ENCODE measurements at places on chromosomes 11 and 22.

DNA sequence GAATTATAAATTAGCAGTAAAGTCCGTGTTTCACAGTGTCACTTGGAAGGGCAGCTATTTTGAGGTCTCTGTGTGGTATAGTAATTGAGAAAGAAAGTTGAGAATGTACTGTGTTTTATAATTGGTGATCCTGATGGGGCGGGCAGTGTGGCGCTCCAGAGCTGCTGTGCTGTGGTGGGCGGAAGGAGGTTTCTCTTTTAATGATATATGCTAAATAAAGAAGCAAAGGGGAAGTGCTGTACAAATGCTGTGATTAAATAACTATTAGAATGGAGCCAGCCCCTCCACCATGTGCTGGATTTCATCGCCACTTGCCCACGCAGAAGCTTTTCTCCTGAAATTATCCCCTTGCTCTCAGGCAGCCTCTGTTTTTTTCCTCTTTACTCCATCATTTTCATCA lies 24.6 kb downstream of the ATXN10 start:
- no peak for DNase-seq

- DNase-seq = no peak
These were observed 961 bp downstream of the IPO7 start for GRCh38 chr11:9385327-9385899.

DNA sequence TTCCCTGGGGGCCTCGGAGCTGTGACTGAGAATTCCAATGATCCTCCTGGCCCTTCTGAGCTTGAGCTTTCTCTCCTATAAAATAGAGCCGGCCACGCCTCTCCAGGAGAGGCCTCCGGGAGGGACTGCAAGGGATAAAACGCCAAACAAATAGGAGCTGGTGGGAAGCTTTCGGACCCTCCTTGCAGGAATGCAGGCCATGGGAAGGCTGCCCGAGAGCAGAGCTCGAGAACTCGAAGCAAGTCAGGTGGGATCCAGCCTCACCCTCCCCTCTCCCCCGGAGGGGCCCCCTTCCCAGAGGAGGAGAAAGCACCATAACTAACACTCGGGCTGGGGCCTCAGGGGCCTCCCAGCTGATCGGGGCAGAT lies 34.6 kb downstream of the FLRT1 start:
- no peak for DNase-seq

DNA sequence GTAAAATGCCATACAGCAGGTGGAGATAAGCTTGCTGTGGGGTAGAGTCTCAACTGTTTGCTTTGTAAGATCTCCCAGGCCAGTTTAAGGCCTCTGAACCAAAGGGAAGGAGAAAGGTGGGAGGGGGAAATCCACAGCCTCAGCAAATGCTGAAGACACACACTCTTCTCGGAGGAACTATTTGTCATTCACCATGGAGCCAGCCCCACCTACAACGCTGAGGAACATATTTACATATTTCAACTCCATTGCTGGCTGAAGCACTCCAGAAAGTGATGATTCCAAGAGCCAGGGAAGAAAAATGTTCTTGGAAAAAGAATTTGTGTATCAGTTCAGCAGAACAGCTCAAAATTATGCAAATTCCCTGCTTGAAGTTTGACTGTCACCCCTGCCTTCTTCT lies 6.5 kb downstream of the TENM4 start:
- DNase-seq = no peak

GRCh38 chr11:70397336-70397982 lies 870 bp upstream of the CTTN start:
- DNase-seq = no peak

DNA sequence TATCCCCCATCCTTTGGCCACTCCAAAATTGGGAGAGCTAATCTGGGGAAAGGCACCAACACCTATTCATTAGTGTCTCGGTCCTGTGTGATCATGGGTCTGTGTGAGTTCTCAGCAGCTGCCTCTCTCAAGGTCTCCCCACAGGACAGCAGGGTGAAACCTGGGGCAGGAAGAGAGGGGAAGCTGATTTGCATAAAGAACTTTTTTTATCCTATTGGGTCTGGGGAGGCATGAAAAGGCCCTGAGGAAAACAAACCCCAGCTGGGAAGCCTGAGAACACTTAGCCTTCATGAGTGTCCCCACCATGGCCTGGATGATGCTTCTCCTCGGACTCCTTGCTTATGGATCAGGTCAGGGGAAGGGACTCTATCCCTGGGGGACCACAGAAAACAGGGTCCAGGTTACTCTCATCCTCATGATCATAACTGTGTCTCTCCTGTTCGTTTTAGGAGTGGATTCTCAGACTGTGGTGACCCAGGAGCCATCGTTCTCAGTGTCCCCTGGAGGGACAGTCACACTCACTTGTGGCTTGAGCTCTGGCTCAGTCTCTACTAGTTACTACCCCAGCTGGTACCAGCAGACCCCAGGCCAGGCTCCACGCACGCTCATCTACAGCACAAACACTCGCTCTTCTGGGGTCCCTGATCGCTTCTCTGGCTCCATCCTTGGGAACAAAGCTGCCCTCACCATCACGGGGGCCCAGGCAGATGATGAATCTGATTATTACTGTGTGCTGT lies 116.0 kb upstream of the TOP3B start:
- DNase-seq = no peak

DNA sequence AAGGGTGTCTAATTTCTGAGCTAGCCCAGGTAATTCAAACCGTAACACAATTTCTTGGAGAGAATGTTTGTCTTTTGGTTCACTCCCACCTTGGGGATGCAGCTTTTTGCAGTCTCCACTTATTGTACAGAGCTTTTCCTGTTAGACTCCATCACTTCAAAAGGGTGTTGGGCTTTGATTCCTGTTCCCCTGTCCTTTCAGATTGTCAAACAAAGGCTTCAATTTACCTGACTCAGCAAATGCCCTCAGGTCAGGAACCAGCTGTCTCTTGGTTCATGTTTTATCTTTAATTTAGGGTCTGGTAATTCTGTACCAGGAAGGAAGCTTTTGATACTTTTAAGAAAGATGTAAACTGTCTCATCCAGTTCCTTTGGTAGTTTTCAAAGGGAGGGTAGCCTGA lies 880.6 kb downstream of the NTM start:
- DNase-seq = no peak

DNA sequence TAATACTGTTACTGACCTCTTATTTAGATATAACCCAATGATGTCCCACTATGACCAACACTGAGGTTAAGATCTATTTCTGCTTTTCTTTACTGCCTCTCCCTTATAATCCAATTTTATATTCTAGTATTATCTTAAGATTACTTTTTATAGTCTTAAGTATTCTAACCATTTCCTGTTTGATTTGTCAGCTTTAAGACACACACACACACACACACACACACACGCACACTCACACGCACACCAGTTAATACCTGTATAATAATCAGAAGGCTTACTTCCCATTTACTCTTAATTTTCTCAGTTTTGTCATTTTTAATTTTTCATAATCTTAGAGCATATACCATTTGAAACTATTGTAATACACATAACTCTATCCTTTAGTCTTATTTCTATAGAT lies 226.0 kb upstream of the C11orf87 start:
- DNase-seq = no peak

GRCh38 chr11:122046846-122047245 lies 69.2 kb downstream of the BLID start:
- no peak for DNase-seq

- no peak for DNase-seq
These were observed 615.6 kb upstream of the KIRREL3 start for GRCh38 chr11:127616158-127616557.

- DNase-seq = peak; percentile 59
These were observed 35.3 kb upstream of the GNB1L start for GRCh38 chr22:19889951-19890350.

DNA sequence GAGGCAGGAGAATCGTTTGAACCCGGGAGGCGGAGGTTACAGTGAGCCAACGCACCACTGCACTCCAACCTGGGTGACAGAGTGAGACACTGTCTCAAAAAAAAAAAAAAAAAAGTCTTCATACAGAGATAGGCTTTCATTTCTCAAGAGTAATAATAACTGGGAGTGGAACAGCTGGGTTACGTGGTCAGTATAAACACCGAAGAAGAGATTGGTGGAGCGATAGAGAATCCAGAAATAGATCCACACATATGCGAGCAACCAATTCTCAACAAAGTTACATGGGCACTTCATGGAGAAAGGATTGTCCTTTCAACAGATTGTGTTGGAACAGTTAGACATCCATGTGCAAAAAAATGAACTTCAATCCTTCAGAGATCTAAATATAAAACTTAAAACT lies 24.6 kb downstream of the ZBED4 start:
- no peak for DNase-seq

DNA sequence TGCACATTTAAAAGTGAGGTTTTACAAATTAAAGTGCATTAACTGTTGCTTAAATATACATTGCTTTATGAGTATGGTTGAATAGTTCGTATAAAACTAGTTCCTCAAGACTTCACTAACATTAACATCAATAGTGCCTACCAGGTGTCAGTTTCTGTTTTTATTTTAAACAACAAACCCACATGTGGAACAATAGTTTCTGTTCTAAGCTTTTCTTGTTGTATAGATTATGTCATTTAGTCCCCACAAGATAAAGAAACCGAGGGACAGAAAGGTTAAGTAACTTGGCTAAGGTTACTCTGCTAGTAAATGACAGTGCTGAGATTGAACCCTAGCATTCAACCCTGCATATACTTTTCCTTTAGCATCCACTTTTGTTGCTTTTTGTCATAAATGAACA lies 41.4 kb upstream of the ST14 start:
- DNase-seq = no peak

- no peak for DNase-seq
These were observed 16.2 kb downstream of the P2RY6 start for GRCh38 chr11:73288192-73288872.

- DNase-seq = no peak
These were observed 61.3 kb downstream of the ELFN2 start for GRCh38 chr22:37365950-37366349.

DNA sequence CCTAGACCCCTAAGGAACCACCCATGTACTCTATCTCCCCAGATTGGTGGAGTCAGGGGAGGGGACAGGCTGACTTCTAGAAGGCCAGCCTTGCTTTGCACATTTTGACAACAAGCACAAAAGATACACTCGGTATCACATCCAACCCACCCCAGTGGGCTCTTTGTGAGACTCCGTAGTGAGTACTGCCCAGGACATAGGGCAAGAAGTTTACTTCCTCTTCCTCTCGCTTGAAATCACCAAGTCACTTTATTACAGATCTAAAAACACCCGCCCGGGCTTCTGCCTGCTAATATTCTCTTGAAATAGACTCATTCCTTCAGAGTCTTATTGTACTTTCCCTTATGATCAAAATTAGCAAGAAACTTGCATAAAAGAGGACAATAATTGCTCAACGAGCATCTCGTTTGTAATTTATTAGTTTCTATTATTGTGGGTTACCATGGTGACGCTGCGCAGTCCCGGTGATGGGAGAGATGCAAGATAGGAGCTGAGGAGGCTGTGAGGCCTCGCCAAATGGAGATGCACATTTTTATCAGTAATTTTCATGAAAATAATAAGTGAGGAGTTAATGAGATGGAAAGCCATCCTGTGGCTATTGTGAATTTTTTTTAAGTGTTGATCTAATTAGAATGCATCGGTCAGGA lies 96.9 kb downstream of the FEZ1 start:
- DNase-seq = no peak

- DNase-seq = no peak
These were observed 64.0 kb upstream of the PTPRJ start for GRCh38 chr11:47916361-47916841.

- DNase-seq = no peak
These were observed 66.9 kb upstream of the TENM4 start for GRCh38 chr11:79507706-79508105.

DNA sequence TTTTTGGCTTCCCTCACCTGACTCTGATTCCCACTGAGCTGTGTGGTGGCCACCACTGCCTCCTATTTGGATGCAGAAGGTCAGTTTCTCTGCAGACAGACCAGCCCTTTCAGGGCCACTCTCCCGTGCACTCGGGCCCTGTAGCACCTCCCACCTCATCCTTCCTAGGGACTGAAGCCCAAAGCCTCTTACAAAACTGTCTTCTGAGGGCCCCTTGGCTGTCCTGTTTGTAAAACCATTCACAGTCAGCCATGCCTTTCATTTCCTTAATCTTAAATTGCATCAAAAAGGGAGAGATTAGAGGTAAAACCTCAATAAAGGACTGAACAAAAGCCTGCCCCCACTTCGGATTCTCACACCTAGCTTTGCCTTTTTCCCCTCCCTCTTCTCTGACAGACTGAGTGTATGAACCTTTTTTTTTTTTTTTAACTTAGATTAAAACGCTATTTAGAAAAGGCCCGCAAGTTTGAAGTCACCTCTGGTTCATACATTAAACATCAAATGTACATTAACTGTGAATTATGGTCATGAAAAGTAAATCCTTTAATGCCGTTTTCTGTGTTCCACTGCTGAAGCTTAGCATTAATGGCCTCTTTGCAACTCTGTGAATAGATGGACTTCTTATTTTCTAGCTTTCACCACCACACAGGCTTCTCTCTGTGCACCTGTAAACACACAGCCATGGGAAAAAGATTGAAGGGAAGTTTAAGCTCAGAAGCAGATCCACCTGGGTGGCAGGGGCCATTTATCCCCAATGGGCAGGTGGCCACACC lies 247.2 kb upstream of the CADM1 start:
- no peak for DNase-seq

GRCh38 chr11:20310596-20311394 lies 52.7 kb upstream of the HTATIP2 start:
- DNase-seq = no peak

DNA sequence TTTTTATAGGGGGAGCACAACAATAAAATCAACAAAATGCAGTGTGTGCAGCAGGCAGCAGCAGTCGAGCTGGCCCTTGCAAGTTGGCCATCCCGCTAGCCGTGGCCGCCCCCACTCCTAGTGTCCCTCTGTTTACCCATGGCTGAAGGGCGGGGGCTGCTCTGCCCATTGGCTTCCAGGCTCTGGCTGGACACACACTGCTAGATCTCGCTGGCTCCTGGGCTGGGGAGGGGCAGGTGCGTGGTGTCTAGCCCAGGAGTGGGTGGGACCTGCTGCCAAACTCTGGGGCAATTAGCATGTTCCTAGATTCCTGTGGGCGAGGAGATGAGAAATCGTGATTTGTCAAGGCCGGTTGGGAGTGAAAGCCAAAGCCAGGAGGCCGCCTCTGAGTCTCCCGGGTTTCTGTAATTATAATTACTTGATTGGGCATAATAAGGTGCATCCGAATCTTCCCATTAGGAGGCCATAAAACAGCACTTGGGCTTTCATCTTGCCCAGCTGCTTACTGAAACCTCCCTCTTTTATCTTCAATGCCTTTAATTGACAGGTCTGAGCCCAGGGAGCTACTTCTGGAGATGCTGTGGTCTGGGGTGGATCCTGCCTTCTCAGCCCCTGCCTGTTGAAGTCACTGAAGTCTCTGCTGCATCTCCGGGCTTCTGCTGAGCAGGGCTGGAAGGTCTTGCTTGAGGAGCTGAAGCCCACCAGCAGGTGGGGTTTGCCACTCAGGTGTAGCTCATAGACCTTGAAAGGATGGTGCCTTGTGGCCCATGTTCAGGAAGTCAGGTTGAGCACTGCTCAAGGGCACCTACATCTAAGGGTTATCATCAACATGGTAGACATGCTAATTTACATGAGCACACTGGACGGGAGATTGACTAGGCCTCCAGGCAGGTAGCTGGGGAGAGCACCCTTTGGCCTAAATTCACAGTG lies 44.5 kb upstream of the DKK3 start:
- peak; percentile 22 for DNase-seq
